ENCODE measurements at places on chromosomes 5 and 9. TPM values are rescaled to one million over a fixed set of nuclear protein-coding genes. Genes with fewer than 3 reads are reported as not detected.

DNA sequence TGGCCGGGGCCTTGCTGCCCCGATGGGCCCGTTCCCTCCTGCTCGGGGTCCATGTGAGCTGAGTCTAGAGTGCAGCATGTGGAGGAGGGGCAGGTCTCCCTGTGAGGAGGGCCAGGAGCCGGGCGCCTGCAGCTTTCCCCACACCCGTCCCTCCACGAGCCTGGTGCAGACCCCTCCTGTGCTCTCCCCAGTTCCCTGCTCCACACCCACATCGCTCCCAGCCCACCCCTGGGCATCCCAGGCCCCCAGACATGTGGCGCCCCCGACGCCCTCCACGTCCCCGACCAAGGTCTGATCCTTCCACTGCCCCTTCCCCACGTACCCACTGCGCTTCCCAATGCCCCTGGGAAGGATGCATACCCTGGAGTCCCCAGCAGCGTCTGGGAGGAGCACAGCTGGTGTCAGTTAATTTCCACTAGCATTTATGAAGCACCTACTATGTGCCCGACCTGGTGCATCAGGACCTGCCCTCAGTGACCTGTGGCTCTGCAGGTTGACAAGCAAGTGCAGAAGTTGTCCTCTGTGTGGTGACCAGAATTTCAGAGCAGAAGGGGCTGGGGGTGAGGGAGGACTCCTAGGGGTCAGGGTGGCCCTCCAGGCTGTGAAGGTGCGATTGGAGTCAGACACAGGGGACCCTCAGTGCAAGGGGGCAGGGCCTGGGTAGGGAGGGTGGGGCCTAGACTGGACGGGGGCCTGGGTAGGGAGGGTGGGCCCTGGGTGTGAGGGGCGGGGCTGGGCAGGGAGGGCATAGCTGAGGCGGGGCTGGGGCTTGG lies 10.8 kb upstream of the SLC6A18 start:
- DNase-seq: no peak

The PCDHGA7 gene
- 0.69 TPM for total RNA-seq

DNA sequence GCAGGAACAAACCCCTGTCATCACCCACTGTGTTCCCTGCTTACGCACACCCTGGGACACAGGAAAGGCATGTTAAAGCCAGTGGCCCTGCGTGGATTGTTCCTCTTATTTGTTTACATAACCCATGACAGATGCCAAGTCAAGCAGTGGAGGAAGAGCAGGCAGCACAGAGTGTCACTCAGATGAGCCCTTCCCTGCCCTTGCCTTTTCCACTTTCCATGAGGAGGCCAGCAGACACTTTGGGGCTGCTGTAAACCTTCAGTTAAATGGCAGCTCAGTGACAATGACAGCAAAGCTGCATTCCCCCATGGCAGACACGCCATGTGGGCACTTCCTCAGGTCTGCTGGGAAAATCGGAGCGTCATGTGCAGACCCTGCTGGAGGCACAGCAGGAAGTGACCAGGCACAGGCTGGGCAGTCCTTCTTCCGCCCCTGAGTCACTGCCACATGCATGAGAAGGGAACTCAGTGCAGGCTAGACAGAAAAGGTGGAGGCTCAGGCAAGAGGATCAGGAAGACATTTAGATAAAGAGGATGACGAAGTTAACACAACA lies 216.8 kb upstream of the PIK3R1 start:
- peak; percentile 95 for DNase-seq

GRCh38 chr5:35212122-35212982 lies 17.9 kb downstream of the PRLR start:
- DNase-seq: no peak

The INSL4 gene
- total RNA-seq: not detected

DNA sequence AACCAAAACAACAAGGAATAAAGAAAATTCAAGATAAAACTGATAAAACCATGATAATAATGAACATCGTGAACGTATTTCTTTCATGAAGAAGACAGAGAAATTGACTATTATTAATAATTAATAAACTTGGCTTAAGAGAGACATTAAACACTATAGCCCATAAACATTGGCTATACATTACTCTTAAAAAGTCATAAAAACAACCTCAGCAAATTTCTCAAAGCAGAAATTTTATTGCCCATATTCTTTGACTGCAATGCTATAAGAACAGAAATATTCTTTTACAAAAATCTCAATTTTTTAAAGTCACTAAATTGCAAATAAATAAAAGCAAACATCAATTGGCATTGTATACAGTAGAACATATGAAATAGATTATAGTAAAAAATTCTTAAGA lies 42.5 kb downstream of the CSF2 start:
- DNase-seq: no peak

DNA sequence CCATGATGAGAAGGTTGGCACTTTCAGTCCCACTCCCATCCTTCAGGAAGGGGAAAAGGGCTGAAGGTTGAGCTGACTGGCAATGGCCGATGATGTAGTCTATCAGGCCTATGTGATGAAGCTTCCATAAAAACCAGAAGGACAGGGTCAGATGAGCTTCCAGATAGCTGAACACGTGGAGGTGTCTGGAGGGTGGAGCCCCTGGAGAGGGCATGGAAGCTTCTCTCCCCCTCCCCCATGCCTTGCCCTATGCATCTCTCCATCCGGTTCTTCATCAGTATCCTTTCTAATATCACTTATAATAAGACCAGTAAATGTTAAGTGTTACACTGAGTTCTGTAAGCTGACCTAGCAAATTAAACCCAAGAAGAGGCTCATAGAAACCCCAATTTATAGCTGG lies 32.6 kb upstream of the SMU1 start:
- DNase-seq: no peak

The PFN3 gene
- total RNA-seq: not detected

DNA sequence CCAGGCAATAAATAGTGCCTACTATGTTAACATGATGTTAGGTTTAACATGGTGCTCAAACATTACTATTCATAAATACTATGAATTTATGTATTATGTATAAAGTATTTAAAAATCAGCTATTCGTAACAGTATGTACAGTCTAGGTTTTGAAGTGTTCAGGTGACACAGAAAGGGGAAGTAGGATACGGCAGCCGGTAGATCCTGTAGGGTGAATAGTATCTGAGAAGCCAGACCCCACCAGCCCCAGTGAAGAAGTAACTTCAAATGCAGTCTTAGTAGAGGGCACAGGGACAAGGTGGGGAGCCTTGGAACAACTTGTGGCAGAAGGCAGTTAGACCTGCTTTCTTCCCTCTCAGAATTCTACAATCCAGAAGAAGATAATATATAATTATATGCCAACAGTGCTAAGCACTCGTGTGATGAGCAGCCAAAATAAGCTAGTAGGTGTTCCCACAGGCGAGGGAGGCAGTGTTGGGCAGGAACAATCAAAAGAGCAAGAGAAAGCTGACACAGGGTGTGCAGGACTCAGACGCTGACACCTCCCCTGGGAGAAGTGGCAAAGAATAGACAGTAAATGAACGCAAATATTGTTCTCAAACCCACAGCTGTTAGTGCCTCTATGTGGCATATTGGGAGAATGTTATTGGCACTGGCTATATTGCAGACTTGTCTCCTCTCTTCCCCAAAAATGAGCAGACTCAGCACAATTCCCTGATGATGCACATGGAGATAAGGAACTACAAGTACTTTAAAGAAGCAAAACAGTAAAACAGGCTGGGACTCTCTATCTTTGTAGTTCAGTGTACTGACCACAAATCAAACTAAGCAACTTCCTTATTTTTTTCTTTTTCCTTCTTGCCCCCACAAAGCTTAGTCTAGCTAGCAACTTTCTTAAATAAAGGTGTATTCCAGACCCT lies 4.6 kb downstream of the ZNF367 start:
- DNase-seq: no peak

DNA sequence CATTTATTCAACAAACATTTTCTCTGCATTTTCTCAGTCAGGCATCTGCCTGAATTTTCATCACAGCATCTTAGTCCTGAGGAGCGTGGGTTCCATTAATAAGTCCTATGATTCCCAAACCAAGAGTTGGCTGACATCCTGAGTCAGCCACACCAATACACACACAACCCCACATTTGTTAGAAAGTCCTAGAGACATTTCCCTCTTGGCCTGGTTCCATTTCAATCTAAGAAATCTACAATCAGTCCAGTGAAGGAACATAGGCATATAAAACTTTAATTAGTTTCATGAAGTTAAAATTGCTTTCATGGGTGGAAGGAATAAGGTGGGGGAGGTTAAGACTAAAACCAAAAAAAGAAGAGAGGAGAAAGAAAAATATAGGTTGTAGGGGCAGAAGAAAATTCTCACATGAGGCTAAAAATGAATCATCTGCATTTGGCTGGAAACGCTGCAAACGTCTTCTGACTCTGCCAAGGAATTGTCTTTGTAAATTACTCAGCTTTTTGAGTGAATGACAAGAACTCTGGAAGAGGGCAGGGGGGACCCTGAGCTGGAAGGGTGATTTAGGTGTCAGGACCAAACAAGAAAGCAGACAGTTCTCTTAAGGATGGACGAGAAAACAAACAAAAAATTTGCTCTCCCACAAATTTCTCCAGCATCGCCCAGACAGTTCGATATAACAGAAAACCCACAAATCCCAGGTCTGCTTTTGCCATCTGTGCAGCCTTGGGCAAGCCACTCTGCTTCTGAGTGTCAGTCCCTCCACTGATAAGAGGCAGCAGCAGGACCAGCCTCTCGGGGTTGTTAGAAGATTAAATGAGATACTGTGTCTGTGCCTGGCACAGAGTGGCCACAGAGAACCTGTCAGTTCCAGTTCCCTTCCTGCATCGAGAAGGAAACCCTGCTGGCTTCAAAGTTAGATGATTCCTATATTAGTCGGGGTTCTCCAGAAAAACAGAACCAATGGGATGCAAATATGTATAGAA lies 289.7 kb downstream of the CDK5RAP2 start:
- DNase-seq: no peak

DNA sequence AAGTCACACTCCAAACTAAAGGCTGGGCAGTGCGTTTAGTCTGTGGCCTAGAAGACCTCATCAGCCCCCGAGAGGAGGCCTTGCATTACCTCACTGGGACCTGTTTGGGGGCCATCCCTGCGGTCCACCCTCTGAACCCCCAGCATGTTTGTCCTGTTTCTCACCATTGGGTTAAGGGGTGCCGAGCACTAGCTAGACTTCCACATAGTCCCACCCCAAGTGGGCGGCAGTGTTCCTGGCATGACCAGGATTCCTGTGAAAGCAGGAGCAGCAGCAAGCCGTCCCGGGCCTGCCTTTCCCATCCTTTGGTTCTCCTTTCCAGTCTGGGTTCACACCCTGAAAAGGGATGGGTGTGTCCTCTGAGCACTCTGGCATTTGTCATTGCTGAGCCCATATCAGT lies 26.6 kb upstream of the SAP30L start:
- no peak for DNase-seq

- DNase-seq: no peak
Measured at GRCh38 chr5:132747616-132748440, 602 bp downstream of the CCNI2 start.

GRCh38 chr5:84603568-84604185 lies 219.0 kb upstream of the EDIL3 start:
- peak; percentile 40 for DNase-seq

- DNase-seq: no peak
Measured at GRCh38 chr5:97623441-97623840, 440.4 kb upstream of the RIOK2 start.

- DNase-seq: peak; percentile 71
Measured at GRCh38 chr5:112878760-112879159, 17.7 kb downstream of the SRP19 start.

The SLC45A2 gene
- total RNA-seq: not detected

- DNase-seq: no peak
Measured at GRCh38 chr9:116986015-116986414, 298.9 kb downstream of the TRIM32 start.

The MXD3 gene
- total RNA-seq: 81.3 TPM

DNA sequence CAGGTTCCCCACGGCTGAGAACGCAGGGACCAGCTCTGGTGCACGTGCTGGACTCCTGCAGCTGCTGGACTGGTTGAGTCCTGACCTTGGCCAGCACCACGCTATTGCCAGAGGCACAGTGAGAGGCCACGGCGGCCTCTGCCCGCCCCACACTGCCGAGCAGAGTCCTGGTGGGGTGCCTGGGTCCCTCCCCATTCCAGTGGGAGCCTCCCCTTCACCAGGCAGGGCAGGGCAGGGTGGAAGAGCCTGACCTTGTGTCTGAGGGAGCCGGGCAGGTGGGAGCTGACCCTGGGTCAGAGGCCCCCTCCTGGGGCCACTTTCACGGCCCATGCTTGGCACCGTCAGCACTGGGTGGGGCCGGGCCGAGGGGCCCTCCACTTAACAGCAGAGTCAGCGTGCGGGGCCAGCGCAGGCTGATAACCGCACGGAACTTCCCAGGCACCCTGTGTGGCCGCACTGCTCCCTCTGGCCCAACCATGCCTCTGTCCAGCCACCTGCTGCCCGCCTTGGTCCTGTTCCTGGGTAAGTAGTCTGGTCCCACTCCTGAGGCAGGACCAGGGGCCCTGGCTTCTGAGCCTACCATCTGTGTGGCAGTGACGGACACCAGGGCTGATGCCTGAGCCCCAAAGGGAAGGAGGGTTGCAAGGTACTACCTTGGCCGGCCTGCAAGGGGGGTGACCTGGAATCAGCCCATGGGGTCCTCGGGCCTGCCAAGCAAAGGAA lies at the start of gene MAMDC4:
MAMDC4 (plus strand) TSS at position 406 of the 723 bp plus-strand sequence; CDS start at position 477, 71 bp downstream.
- no peak for DNase-seq

GRCh38 chr9:129863059-129863690 lies 27.9 kb downstream of the USP20 start:
- peak; percentile 95 for DNase-seq

DNA sequence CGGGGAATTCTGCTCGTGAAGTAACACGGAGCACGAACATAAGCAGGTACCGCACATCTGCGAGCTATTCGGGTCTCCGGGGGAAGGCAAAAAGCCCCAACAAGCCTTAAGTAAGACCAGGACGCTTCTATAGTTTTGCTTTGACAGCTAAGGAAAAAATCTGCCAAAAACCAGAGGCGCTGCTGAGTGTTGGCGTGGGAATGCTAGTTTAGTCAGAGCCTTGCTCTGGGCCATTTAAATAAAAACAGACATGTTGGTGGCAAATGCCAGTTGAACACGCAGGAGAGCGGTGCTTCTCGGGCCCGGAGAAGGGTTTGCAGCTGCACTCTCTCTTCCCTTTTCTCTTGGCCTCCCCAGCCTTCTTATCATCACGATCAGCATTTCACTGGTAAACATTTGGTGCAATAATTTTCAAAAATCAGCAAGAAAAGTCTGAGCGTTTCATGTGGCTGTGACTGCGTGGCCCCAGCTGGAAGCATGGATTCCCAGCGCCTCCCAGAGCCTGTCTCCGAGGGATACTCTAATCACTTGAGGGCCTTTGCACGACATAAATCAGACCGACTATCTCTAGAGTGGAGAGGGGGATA lies 6.4 kb upstream of the NOTCH1 start:
- no peak for DNase-seq

The GABRP gene
- total RNA-seq: not detected

GRCh38 chr5:179232091-179232735 lies 113.0 kb downstream of the ADAMTS2 start:
- DNase-seq: no peak

DNA sequence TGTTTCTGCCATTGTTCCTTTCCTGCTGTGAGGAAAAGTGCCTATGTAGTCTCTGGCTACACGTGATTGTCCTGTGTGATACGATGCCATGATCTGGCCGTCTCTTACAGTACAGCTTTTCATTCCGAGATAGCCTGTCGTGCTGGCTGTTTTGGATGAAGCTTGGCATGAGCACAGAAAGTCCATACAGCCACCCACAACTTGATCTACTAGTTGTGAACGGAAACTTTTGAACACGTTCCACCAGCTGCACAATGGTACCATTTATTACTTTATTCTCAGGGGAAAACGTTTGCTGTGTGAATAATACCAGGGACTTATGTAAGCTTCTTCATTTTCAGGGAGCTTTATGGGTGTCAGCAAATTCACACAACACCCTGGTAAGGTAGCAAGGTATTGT lies 217.6 kb upstream of the ANKRD55 start:
- no peak for DNase-seq

The SLC1A1 gene
- total RNA-seq: 1.7 TPM

- no peak for DNase-seq
Measured at GRCh38 chr9:134691695-134692572, 50.3 kb downstream of the COL5A1 start.

The BNC2 gene
- 9.9 TPM for total RNA-seq
